ENCODE measurements at places on chromosomes 3 and 15.

- no peak for DNase-seq
These were observed 618.3 kb upstream of the AGTR1 start for GRCh38 chr3:148079370-148079769.

DNA sequence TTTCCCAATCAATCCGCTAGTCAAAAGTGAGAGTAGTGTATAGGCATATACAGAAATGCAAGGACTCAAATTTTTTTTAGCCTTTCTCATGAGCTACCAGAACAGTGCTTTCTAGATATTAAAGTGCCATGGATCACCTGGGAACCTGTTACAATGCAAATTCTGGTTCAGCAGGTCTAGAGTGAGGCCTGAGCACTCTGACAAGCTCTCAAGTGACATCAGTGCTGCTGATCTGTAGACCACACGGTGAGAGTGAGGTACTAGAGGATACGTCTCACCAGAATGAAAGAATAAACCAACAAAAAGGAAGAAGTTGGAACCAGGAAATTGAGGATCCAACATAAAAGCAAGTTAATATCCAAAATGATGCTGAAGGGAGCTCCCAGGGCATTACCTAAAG lies 16.0 kb upstream of the PLA2G4D start:
- DNase-seq: no peak

DNA sequence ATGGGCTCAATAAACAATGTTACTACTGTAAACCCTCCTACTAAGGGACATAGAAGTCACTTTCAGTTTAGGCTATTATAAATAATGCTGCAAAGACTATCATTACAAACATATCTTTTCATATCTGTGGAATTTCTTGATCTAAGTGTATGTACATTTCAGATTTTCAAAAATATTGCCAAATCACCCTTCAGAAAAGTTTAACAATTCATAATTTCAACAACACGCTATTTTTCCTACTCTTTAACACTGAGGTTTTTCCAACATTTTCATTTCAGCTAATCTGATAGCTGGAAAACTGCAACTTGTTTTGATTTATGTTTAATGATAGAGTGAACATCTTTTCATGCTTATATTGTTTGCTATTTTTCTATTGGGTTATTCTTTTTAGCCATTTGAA lies 69.0 kb downstream of the ALDH1A2 start:
- DNase-seq: no peak

DNA sequence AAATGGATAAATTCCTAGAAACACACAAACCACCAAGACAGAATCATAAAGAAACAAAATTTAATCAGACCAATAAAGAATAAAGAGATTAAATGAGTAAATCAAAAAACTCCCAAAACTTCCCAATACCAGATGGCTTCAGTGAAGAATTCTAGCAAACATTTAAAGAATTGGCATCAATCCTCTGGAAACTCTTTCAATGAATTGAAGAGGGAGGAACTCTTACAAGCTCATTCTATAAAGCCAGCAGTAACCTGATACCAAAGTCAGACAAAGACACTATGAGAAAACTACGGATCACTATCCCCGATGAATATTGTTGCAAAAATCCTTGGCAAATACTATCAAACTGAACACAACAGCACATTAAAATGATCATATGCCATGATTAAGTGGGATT lies 81.9 kb upstream of the SLCO2A1 start:
- no peak for DNase-seq

GRCh38 chr3:178714925-178715832 lies 178.9 kb downstream of the KCNMB2 start:
- no peak for DNase-seq

GRCh38 chr15:71072423-71072822 lies 42.8 kb upstream of the THSD4 start:
- DNase-seq: no peak

- no peak for DNase-seq
These were observed 33.7 kb downstream of the FLNB start for GRCh38 chr3:58041826-58042324.

GRCh38 chr3:38577371-38578080 lies 72.0 kb downstream of the SCN5A start:
- DNase-seq: no peak

GRCh38 chr3:9795207-9795606 lies 2.3 kb downstream of the ARPC4 start:
- no peak for DNase-seq

DNA sequence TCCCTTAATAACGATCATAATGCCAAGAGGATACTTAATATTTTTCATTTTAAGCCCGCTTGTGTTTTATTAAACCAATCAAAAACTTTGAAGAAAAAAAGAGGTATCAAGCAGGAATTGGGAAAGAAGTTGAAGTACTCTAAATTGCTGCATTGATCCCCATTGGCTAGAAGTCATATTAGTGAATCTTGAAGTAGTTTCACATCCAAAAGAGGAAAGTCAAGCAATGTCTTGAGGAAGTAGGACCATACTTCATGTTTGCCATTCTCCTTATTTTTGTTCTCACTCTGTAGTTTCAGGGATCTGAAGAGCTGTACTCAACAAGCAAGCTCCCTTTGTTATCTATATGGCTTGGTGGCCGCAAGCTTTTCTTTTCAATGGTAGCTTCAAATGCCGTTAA lies 2.2 kb downstream of the SCAANT1 start:
- no peak for DNase-seq

Data from T follicular helper cell (primary cell).